Panc1 (cell line): ENCODE measurements at places on chromosomes 5 and 9.

GRCh38 chr5:156479849-156480248 is 152.9 kb downstream of the SGCD start:
- DNase-seq = no peak

GRCh38 chr9:134433909-134434882 is 107.9 kb downstream of the RXRA start:
- no peak for DNase-seq

- DNase-seq = no peak
These were observed 67.0 kb downstream of the FRMD3 start for GRCh38 chr9:83471241-83471640.

GRCh38 chr5:83192947-83193346 is 115.6 kb downstream of the XRCC4 start:
- DNase-seq = no peak

GRCh38 chr9:13427587-13427986 is 148.1 kb upstream of the MPDZ start:
- no peak for DNase-seq

DNA sequence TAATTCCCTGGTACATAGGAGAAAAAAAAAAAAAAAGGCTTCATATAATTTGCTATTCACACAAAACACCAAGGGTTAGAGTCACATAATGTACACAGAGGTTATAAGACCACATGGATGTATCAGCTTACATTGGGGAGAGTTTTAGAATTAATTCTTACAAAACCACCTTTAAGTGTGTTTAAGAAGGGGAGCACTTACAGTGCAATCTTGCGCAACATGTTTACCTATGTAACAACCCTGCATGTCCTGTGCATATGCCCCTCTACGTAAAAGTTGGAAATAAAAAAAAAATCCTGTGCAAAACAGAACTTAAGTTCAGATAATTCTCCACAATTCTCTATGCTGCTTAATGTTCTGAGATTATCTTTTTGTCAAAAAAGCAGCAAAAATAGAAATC is 190.0 kb downstream of the DENND1A start:
- DNase-seq = no peak

DNA sequence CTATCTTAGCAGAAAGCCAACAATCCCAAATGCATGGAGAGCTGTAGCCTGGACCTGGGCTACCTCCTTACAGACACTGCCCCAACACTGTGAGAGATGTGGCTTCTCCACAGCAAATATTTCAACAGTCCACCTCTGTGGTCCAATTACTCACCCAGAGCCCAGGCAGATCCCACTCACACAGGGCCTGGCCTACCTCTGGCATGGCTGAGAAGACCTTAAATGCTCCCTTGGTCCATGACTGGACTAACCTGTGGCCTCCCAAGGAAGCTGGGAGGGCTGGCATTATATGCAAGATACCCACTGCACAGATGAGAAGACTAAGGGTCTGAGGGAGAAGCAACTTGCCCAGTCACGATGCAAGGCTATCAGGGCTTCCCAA is 22.8 kb upstream of the SLC25A51 start:
- no peak for DNase-seq

DNA sequence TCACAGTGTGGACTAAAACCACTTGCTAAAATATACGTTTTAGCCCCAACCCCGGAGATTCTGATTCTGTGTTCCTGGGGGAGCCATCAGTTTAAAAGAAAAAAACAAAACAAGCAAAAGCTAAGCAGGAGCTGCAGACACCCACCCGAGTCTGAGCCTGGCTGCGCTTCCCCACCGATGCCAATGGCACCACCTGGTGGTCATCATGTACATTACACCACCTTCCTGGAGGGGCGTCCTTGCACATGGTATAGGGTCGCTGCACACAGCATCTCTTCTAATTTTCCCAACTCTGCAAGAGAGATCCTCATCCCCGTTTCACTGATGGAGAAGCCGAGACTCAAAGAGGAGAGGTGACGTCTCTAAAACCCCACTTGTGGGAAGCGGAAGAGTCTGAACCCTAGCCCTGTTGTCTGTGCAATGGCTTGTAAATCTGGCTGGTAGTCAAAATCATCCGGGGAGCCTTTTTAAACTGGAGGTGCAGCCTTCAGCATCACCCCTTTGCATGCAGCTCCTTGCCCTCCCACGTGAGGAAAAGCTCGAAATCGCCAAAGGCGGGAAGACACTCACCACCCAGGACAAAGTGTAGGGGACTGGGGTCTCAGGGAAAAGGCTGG is 23.1 kb upstream of the CNOT6 start:
- DNase-seq = peak; percentile 46

DNA sequence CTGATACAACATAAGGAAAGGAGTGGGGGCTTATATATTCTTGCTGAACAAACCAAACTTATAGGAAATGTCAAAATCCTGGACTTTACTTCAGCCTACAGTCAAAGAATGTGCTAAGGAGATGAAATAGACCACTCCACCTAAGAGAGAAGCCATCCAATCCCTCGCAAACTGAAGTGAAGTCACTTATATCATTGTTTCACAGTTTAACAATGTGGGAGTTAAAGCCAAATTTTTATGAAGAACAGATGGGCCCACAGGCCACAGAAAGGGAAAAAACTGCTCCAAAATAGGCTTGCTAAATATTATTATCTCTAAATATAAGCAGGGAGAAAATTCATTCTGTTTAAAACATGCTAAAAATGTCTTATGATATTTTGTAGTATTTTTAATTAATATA is 233.3 kb downstream of the GAS1 start:
- DNase-seq = no peak
